Sciatic nerve (tissue), 2 donors: ENCODE measurements at places on chromosomes 13 and 19. TPM values are rescaled to one million over a fixed set of nuclear protein-coding genes. Genes with fewer than 3 reads are reported as not detected.

Gene NLRP7
- not detected for total RNA-seq

Gene LSR
- total RNA-seq: 9.3 TPM

- no peak for DNase-seq
Observed at GRCh38 chr19:29634002-29634401, 27.9 kb downstream of the POP4 start.

Gene ZNF835
- 5.1 TPM for total RNA-seq

- DNase-seq: no peak
Observed at GRCh38 chr13:21901336-21901735, 230.5 kb downstream of the FGF9 start.

GRCh38 chr19:1248139-1248785 lies at the start of gene MIDN:
Gene MIDN (plus strand): TSS chr19:1248583. CDS start chr19:1250297, 1,714 bp downstream.
- DNase-seq: peak; percentile 92
